A549 treated with GW870086 at 1 μM for 4 hours (cell line): ENCODE measurements at places on chromosomes 11 and 22. TPM values are rescaled to one million over a fixed set of nuclear protein-coding genes. Genes with fewer than 3 reads are reported as not detected.

ZC3H12C gene
- 5.1 to 9.0 TPM (median 8.0 TPM) in 5 replicates for total RNA-seq

CDCA5 gene
- total RNA-seq = 56.3 to 73.2 TPM (median 69.6 TPM) in 5 replicates

PIWIL4 gene
- 0.13 to 0.39 TPM (median 0.19 TPM) in 5 replicates for total RNA-seq

STK33 gene
- total RNA-seq = 3.8 to 4.9 TPM (median 4.4 TPM) in 5 replicates

TRPC6 gene
- total RNA-seq = 0.67 to 1.0 TPM (median 0.79 TPM) in 5 replicates

BTG4 gene
- total RNA-seq = 0.25 TPM in 1 of 5 replicates, not detected in the others

FOLR2 gene
- total RNA-seq = not detected in 5 replicates

TSSK2 gene
- not detected in 5 replicates for total RNA-seq

LIF gene
- total RNA-seq = 24.1 to 38.9 TPM (median 37.0 TPM) in 5 replicates

GAB4 gene
- not detected in 5 replicates for total RNA-seq

ACO2 gene
- 45.2 to 50.7 TPM (median 49.2 TPM) in 5 replicates for total RNA-seq

TRIM29 gene
- total RNA-seq = 22.2 to 27.2 TPM (median 23.8 TPM) in 5 replicates

CWC15 gene
- total RNA-seq = 28.7 to 33.7 TPM (median 29.9 TPM) in 5 replicates

FAT3 gene
- 0.21 to 0.87 TPM (median 0.59 TPM) in 5 replicates for total RNA-seq

CASP5 gene
- not detected in 5 replicates for total RNA-seq

LBHD1 gene
- 3.8 to 4.6 TPM (median 4.2 TPM) in 5 replicates for total RNA-seq

APLNR gene
- total RNA-seq = 0.05 TPM in 1 of 5 replicates, not detected in the others

KIAA0930 gene
- total RNA-seq = 63.8 to 83.7 TPM (median 81.1 TPM) in 5 replicates

RTN4RL2 gene
- total RNA-seq = 50.4 to 95.0 TPM (median 89.7 TPM) in 5 replicates

OR2AG1 gene
- total RNA-seq = not detected in 5 replicates

MUC5AC gene
- 1.5 to 2.3 TPM (median 2.0 TPM) in 5 replicates for total RNA-seq

SNU13 gene
- 94.1 to 221 TPM (median 182 TPM) in 5 replicates for total RNA-seq

MAP6 gene
- total RNA-seq = 1.4 to 2.1 TPM (median 1.7 TPM) in 5 replicates

NXPE2 gene
- not detected in 5 replicates for total RNA-seq

ABCC8 gene
- 2.0 to 3.3 TPM (median 2.8 TPM) in 5 replicates for total RNA-seq

PATE2 gene
- total RNA-seq = not detected in 5 replicates
